ENCODE measurements at places on chromosomes 12 and 14. TPM values are rescaled to one million over a fixed set of nuclear protein-coding genes. Genes with fewer than 3 reads are reported as not detected.

DNA sequence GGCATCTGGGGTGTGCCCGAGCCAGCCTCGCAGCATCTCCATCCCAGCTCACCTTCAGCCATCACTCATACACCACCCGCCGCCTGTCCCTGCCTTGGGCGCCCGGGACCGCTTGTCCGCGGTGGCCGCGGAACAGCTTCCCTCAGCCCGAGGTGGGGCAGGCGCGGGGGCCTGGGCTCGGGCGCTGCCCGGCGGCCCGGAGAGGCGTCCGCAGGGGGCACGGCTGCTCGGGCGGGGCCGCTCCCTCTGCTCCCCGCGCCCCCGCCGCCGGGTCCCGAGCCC, 430 bp downstream of the SLC41A2 start:
- DNase-seq = peak; percentile 44

DNA sequence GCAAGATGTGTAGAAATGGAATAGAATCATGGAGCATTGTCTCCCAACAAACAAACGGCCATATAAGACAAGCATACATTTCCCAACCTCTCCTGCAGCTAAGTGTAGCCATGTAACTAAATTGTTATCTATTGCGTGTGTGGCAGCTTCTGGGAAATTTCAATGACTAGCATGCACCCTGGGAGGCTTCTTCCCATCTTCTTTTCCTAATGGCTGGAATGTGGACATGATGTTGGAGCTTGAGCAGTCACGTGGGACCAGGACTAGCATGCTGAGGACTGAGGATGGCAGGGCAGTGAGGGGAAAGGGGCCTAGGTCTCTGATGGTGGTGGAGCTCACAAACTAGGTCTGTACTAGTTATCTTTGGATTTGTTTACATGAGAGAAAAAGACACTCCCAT, 21.7 kb upstream of the CTDSP2 start:
- no peak for DNase-seq

- peak; percentile 35 for DNase-seq
Observed at GRCh38 chr12:64236549-64236948, 14.5 kb upstream of the KICS2 start.

The NTF3 gene
- total RNA-seq = not detected

The GALNT8 gene
- not detected for total RNA-seq

The FBXL14 gene
- 18.3 TPM for total RNA-seq
